HS-5 (cell line): ENCODE measurements at places on chromosomes 4 and X.

DNA sequence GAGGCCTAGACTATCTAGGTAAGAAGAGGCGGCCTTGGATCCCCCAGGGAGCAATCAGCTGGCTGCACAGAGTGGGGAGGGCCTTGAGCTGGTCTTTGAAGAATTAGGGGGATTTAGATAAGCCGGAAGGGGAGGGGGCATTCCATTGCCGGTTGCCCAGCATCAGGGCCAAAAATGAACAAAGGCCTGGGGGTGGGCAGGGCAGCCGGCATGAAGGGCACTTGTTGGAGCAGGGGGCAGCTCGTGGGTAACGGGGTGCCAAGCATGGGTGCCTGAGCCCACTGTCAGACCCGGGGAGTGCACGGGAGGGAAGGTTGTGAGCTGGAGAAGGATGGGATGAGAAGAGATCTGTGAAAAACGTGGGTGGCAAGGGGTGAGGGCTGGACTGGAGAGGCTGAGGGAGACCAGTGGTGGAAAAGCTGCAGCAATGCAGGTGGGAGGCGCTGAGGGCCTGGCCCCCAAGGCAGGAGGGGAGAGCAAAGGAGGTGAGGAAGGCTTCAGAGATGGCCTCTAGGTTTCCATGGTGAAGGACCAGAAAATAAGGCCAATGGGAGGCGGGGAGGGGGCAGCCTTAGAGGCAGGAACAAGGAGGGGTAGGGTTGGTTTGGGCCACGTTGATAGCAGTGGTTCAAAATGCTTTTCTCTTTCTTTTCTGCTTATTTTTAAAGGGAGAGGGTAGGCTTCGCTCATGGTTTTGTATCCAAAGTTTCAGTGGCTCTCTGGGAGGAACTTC is 8.6 kb downstream of the KLF3 start:
- DNase-seq, result no peak

DNA sequence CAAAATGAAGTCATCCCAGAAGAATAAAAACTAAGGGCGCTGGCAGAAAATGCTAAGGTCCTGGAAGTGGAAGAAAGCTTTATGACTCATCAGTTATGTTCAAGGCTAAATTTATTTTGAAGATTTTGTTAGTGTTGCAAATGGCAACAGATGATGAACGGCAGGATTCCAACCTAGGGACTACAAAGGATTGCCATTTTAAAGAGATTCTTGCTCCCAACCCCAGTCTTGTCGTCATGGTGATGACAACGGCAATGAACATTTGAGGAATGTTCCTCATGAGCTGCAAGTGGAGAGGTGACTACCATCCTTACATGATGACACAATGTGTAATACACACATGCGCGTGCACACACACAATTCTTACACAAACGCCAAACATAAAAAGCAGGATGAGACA is 54.4 kb upstream of the FTHL17 start:
- peak; percentile 55 for DNase-seq

DNA sequence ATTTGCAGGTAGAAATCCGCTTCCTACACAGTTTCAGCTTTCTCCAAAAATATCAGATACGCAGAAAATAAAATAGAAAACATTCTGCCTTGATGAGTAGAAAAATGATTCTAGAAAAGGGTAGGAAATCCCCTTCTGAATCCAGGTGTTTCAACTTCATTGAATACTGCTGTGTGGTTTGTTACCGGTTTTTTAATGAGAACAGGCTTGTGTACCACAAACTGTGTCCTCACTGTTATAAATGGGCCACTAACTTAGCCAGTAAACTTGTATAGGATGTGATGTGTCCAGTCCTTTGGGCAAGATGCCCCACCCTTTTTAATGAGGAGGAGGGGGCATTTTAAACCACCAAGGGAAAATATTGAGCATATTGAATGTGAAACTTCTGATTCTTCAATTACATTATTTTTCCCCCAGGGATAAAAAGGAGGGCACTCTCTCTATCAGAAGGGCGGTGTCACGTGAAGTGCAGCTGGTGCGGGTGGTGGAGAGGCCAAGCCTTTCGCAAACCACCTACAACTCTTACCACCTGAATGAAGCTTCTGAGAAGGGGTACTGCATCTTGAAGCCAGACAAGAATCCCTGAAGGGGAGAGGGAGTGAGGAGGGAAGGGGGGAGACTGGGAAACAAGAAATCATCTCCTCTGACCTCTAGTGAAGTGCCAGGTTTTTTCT is 4.5 kb downstream of the CXXC4 start:
- no peak for DNase-seq

DNA sequence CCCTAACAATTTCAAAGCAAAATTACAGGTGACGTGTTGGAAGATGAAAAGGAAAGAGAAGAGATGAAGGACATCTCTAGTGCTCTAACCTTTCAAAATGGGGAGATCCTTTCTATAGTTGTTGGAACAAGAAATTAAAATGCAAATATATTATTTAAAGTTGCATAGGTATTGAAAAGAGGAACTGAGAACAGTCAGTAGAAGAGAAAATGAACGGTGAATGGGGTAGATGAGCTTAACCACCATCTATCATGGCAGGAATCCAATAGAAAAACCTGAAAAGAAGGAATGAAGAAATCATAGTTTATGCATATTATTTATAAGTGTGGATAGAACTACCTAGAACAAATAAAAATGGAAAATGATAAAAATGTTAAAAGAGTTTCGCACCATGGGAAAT is 42.0 kb downstream of the ANXA5 start:
- DNase-seq, result no peak

DNA sequence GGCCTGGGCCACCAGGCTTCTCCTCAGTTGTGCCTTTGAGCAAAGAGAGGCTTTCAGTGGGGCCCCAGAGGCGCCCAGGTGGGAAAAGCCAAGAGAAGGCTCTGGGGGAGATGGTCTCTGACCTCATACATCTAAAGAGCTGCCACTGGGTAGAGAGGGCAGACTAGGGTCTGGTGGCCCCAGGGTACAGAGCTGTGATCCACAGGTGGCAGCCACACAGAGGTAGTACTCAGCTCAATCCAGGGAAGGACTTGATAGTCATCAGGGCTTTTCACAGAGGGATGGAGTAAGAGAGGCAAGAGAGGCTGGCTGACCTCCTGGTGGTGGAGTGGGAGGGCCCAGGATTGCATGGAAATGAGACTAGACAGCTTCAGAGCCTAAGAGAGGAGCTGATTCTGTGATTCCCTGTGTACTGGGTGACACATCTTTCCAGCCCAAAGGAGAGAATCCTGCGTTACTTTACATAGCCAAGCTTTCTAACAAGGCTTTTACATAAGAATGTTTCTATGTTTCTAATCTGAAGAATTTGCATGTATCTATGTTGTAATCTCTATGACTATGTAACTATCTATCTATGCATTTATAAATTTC is 53.2 kb upstream of the PJA1 start:
- DNase-seq, result no peak

- DNase-seq, result no peak
These were observed 24.8 kb downstream of the IL13RA1 start for GRCh38 chrX:118751950-118752783.

GRCh38 chr4:48300004-48300403 is 30.4 kb upstream of the TEC start:
- no peak for DNase-seq

GRCh38 chr4:123093236-123093635 is 170.8 kb upstream of the NUDT6 start:
- DNase-seq, result no peak
